RWPE2 (cell line): ENCODE measurements at places on chromosomes 2 and 18.

GRCh38 chr2:170512266-170512665, 202.9 kb upstream of the SP5 start:
- no peak for DNase-seq

DNA sequence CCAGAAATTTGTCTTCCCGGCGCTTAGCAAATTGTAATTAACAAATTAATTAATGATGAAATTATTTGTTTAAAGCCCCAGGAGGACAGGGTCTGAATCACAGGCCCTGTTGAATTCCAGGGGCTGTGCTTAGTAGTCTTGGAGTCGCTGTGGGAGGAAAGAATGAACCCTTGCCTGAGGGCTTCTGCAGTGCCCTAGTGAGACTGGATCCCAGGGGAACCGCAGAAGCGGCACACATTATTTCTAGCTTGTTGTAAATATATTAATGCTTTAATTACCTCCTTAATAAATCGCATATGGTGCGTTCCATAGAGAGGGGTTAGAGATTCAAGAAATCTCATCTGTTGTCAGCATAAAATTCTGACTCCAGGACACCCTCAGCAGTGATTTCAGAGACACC, 235.4 kb downstream of the CELF4 start:
- DNase-seq, result no peak

DNA sequence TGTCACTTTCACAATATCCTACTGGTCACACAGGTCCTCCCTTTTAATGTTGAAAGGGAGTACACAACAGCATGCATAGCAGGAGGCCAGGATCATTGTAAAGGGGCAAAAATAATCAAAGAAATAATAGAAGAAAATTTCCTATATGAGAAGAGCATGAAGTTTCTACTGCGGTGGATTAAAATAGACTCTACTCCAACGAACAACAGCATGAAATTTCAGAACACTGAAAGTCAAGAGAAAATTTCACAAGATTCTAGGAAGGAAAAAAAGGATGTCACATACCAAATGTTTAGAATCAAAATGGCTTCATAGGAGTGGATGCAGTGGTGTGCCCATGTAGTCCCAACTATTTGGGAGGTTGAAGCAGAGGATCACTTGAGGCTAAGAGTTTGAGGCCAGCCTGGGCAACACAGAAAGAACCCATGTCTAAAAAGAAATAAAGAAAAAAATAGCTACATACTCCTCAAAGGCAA, 72.0 kb upstream of the EPAS1 start:
- no peak for DNase-seq

- no peak for DNase-seq
Observed at GRCh38 chr18:74722237-74722636, 124.6 kb downstream of the ZNF407 start.

GRCh38 chr18:76972846-76973519, 150.6 kb downstream of the ZNF236 start:
- DNase-seq, result no peak

GRCh38 chr18:48862132-48862531, 88.6 kb downstream of the SMAD7 start:
- peak; percentile 45 for DNase-seq

- no peak for DNase-seq
Observed at GRCh38 chr18:12066910-12067511, 26.6 kb upstream of the ANKRD62 start.

GRCh38 chr2:138182250-138182936, 218.1 kb downstream of the HNMT start:
- no peak for DNase-seq
